ENCODE measurements at places on chromosomes 5 and 9.

GRCh38 chr5:132138260-132138659 is 64.7 kb downstream of the CSF2 start:
- DNase-seq = no peak

- DNase-seq = no peak
Observed at GRCh38 chr5:143606043-143606752, 202.7 kb upstream of the NR3C1 start.

DNA sequence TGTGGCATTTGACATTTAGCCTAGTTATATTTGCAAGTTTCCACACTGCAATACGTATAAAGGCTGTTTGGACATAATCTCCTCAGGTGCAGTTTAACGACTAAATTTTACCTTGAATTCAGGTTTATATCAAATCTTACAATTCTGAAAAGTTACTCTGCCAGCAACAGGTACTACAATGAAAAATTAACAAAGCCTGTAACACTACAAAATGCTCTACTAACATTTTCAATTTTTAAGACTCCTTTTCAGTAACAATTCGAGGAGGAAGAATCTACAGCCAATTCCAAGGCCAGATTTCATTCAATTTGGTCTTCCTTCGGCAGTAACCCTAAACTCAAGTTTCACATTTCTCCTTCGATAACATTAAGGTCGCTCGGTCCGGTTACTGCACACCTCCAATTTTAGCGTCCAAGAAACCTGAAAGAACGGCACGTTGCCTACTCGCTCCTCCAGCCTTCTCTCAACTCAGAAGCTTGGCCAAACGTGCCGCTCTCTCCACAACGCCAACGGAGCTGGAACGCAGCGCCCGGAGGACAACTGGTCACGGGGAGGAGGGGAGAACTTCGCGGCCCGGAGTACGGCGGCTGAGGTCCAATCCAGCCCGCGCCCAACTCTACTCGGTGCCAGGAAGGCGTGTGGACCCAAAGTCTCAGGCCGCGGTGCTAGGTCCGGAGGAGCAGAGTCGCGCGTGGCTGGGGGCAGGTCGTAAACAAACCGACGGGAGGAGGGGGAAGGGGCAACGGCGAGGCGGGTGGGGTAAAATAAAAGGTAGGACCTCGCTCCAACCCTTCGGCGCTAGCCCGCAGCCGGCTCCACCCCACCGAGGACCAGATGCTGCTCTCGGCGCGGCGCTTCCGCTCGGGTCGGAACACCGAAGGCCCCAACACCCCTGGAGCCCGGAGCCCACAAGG is 681 bp downstream of the FNIP1 start:
- peak; percentile 92 for DNase-seq

GRCh38 chr9:68844157-68844556 is 139.1 kb downstream of the PIP5K1B start:
- DNase-seq = no peak

DNA sequence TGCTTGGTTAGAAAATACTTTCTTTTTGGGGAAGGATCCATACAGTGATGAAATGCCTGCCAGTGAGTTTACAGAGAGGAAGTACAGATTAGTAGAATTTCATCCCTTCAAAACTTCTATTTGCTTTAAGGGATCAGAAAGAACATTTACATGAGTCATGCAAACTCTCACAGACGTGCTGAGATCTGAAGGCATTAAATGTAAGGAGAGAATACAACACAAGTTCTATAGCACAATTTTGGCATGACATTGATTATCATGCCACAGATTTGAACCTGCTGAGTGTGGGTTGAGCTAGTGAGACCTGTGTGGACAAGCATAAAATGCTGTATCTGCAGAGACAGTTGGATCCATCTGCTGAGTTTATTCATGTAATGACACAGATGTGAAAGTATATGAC is 613.6 kb upstream of the SEMA6A start:
- no peak for DNase-seq

GRCh38 chr5:34895641-34896419 is 19.5 kb downstream of the RAD1 start:
- DNase-seq = no peak

- no peak for DNase-seq
Observed at GRCh38 chr5:129461711-129462332, 1.7 kb downstream of the ADAMTS19 start.

- DNase-seq = no peak
Observed at GRCh38 chr5:148333262-148333849, 2.0 kb upstream of the SPINK9 start.

DNA sequence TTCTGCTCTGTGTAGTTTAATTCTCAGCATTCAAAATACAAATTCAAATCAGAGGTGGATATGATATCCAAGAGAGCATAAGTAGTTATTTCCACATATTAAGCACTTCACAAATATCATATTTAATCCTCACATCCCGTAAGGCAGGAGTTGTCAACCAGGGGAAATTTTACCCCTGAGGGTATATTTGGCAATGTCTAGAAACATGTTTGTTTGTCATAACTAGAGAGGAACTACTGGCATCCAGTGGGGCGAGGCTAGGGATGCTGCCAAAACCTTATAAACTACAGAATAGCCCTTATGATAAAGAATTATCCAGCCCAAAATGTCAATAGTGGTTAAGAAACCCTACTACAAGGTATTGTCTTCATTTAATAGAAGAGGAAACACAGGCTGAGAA is 619.4 kb downstream of the SLCO4C1 start:
- DNase-seq = no peak

- DNase-seq = no peak
Observed at GRCh38 chr5:18798058-18798457, 1163.8 kb downstream of the TAF11L14 start.

GRCh38 chr5:3122985-3123762 is 371.7 kb upstream of the IRX2 start:
- no peak for DNase-seq

DNA sequence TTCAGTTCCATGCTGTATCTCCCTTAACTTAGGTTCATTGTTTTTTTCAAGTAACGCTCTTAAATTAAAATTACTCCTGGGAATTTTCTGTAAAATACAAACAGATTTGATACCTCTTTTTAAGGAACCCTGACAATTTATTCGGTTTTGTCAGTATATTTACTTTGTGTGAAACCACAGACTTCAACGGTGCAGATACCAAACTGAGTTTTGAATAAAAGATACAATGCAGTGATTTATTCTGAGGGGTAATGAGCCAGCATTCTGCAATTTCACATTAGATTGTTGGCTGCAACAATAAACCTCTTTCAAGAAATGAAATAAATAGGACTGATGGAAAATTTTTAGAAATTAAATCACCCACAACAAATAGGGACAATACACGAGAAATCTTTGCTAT is 308.6 kb upstream of the EDIL3 start:
- DNase-seq = no peak

- DNase-seq = no peak
Observed at GRCh38 chr9:71250581-71250980, 129.2 kb upstream of the TRPM3 start.

DNA sequence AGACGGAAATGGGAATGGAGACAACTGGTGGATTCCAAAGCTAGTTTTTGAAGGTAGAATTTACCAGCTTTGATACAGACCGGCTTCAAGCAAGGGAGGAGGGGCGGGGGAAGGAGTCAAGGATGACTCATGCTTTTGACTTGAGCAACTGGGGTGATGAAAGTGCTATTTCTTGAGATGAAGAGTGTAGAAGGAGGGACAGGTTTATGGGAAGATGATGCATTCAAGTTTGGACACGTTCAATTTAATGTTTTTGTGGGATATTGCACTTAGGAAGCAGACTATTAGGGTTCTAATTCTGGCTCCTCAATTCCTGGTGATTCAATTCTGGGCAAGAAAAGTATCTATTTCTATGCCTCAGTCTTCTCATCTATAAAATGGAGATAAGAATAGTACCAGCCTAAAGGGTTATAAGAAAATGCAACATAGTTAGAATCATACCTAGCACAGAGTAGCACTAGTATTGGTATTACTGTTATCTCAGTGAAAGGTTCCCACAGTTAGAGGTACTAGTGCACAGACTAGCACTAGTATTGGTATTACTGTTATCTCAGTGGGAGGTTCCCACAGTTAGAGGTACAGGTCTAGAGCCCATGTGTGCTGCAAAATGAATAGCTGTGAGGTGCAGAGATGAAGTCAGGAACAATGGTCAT is 4.6 kb downstream of the NIPAL4 start:
- peak; percentile 22 for DNase-seq

DNA sequence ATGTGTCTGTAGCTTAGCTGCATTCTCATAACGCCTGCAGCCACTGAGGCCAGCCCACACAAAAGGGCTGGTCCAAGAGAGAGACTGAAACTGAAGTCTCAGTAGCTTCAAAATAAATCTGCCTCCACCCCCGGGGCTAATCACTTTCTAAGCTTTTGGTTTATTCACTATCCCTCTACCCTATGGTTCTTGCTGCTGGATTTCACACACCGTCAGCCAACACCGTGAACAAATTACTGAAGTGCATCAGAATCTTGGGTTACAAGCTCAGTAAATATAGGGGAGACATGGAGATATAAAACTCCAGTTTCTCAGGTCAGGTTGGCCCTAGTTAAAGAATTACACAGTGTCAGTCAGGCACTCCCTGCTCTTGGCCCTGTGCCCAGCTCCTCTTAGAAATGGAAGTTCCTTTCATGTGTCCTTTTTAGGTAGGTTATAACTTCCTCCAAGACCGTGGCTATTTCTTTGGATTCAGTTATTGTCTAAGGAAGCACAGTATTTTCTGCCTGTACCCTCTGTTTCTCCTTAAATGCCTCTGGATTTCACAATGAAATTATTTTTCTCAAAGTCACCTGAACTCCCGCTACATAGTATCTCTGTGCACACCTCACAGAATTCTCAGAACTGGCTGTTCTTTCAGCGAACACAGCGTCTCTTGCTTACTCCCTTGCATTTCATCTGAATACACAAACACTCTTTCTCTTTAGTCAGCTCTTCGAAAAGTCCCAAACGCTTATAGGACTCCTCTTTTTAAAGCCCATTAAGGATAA is 112.5 kb downstream of the FAM174A start:
- no peak for DNase-seq

DNA sequence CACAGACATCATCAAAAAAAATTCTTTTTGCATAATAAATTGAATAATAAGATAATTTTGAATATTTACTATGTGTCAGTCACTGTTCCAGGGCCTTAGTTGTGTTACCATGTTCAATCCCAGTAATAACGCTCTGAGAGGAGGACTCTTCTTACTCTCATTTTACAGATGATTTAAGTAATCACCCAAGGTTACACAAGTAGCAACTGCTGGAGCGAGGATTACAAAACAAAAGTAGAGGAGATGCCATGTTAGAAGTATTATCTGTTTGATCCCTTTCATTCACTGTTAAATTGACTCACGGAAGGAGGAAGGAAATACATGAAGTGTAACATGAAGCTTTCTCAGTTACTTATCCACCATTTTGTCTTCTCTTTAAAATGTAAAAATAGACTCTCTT is 412.8 kb downstream of the NFIB start:
- no peak for DNase-seq

- no peak for DNase-seq
Observed at GRCh38 chr9:126401581-126401980, 75.0 kb downstream of the MVB12B start.

DNA sequence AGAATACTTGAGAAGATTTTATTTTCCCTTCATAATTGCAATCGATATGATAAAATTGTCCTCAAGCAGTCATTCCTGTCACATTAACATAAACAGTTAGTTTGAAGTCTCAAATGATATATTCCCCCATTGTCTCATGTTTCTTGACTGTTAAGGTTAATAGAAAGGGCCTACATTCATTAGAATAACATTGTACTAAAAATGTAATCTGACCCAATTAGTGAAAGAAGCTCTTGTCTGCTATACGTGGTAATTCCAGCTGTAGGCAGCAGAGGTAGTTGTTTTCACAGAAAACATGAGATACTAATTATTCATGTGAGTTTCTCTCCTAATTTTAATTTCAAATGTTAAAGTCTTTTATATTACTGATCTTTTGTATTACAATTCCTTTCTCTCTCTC is 25.9 kb upstream of the AP3B1 start:
- DNase-seq = no peak

GRCh38 chr9:36625006-36625615 is 52.4 kb downstream of the MELK start:
- no peak for DNase-seq

DNA sequence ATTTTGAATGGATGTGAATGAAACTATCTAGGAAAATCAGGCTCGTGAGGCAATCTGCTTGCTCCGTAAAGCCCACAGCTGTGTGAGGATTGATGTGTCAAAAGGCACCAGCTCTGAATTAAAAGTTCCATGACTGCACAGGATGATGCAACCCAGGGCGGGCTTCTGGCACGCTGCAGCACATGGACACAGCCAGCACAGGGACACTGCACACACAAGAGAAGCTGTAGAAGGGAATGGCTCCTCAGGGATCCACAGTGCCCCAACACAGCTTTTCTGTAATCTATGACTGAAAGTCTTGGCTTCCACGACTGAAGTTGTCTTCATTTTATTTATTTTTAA is 151.0 kb downstream of the GCNT1 start:
- DNase-seq = no peak

DNA sequence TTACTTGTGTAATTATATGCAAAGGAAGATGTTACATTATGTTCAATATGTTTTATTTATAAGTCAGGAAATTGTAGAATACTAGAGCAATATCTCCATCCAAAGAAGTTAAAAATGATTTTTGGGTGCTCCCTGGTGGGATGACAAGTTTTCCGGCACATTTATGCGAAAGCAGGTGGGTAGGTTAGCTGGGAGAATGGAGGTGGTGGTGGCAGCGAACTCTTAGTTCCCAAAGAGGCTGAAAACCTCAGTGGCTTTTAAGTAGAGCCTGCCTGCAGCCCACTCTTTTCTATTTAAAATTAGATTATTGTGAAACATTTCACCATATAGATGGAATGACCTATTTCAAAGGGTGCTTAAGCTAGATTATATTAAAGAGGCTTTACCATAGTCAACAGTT is 51.8 kb downstream of the ANKRD33B start:
- DNase-seq = no peak

DNA sequence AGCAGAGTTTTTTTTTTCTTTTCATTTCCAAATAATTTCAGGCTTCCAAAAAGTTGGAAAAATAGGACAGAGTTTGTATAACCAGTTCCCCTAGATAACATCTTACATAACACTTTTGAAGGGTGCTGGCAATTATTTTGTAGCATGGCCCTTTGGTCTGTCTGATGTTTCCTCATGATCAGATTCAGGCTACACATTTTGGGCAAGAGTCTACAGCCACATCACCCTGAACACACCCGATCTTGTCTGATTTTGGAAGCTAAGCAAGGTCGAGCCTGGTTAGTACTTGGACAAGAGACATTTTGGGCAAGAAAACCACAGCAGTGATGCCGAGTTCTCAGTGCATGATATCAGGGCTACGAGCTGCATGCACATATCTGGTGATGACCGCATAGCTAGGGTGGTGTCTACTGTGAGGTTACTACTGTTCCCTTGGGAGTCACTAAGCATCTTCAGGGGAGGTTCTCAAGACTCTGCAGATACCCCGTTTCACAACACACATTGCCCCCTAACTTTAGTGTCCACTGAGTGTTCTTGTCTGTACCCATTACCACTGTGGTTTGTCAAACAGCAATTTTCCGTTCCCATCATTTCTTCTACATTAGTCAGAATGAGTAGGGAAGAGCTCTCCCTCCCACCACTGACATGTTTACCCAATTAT is 86.2 kb downstream of the TTC39B start:
- DNase-seq = no peak

GRCh38 chr5:22242532-22242931 is 610.6 kb downstream of the CDH12 start:
- no peak for DNase-seq

- DNase-seq = no peak
Observed at GRCh38 chr9:137396634-137397367, 26.2 kb downstream of the EXD3 start.

All from mesenteric fat pad (tissue), 1 donor.